ENCODE measurements at places on chromosomes 3 and 15.

DNA sequence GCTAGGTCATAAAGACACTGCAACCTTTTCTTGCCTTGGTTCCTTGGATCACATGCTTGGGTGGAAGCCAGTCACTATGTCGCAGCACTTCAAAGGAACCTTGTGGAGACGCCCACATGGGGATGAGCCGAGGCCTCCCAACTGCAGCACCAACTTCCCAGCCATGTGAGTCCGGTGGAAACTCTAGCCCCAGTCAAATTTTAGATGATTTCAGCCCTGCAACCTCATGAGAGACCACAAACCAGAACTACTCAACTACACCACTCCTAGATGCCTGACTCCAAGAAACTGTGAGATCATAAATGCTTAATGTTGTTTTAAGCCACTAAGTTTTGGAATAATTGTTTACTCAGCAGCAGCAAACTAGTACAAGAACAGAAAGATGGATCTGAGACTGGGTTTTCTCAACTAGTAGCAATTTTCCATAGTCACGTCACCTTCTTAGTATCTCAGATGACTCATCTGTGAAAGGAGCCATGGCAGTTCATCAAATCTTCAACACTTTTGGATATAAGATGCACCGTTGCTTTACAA lies 86.5 kb downstream of the MB21D2 start:
- DNase-seq = no peak

DNA sequence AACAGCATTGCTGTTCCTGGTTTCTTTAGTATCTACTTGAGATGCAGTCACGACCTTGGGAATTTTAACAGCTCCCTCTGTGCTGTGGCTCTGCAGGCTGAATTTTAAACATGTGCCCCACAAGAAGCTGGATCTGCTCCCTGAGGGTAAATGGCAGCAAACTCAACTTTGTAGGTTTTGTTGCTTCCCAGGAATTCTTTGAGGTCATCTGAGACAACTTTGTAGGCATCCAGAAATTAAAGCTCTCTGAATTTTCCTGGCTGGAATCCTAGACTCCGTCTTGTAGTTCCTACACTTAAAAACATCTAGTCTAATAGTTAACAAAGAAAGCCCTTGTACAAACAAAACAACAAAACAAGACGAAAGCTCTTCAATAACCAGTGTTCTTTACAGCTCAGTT lies 366.3 kb downstream of the FEZF2 start:
- DNase-seq = no peak

- no peak for DNase-seq
Measured at GRCh38 chr3:43647331-43648166, 25.7 kb upstream of the ANO10 start.

DNA sequence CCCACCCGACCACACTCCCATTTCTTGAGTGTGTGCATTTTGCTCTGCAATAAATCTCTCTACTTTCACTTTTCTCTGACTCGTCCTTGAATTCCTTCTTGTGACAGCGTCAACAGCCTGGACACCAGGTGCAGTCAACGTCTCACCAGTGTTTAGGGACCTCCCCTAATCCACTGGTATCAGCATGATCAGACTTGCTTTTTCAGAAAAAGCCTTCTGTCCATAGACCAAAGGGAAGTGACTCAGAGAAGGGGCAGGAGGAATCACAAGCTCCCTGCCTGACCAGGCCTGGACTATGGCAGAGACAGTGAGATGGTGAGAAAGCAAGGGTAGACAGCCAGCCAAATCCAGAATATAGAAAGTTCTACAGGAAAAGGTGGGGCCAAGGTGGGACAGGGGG lies 15.5 kb downstream of the CCR5 start:
- DNase-seq = no peak

DNA sequence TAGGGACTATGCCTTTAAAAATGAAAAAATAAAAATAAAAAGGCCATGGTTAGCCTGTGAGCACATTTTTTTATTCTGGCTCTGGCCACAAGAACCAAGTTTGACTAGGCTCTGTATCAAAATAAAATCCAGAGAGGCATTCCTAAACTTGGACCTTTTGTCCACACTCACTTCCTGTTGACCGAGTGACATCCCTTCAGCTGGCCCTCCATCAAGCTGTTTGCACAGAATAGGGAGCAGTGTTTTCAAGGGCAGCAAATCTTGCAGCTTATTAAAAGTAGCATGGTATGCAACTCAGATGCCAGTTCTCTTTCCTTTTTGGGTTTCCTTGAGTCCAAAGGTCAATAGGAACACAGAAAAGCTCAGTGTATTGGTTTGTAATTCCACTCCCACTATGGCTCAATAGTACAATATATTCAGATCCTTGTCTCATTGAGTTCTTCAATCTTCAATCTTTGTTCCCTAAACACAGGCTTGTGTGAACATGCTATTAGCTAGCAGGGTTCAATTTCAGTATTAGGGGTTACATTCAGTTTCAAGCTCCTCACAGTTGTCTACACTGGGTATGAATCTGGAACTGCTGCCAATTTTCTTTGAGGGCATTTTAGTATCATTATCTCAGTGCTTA lies 244.5 kb downstream of the RBMS3 start:
- no peak for DNase-seq

DNA sequence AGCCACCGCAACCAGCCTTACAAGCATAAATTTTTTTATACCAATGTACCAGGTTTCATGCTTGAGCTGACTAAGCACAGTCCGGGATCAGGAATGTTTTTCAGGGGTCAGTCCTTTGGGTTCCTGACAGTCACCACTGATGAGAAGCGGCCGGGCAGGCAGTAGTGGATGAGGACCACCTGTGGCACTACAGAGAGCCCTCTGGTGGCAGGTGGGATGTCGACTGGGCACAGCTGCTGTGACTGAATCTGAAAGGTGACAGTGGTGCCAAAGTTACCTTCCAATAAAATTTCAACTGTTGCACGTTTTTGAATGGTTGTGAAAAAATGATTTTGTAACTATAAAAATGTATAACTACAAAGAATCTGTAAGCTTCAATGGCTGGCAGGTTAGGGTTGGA lies 34.0 kb downstream of the TPRA1 start:
- DNase-seq = no peak

DNA sequence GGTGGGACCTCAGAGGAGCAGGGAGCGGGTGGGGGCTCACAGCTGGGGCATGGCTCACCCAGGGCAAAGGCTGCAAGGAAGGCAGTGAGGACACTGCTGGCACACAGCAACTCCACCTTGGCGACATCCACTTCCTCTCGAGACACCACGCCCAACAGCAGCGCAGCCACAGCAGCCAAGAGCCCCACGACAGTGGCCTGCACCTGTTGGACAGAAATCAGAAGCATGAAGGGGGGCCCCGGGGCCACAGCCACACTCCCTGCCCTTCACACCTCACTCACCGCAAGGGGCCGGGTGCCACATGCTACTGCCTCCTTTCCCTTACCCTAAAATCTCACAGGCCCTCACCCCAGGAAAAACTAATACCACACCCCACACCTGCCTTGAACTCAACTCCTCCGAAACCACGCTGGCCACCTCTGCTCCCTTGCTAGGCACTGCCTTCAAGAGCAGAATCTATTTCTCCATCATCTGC lies 57.3 kb downstream of the ROPN1B start:
- no peak for DNase-seq

DNA sequence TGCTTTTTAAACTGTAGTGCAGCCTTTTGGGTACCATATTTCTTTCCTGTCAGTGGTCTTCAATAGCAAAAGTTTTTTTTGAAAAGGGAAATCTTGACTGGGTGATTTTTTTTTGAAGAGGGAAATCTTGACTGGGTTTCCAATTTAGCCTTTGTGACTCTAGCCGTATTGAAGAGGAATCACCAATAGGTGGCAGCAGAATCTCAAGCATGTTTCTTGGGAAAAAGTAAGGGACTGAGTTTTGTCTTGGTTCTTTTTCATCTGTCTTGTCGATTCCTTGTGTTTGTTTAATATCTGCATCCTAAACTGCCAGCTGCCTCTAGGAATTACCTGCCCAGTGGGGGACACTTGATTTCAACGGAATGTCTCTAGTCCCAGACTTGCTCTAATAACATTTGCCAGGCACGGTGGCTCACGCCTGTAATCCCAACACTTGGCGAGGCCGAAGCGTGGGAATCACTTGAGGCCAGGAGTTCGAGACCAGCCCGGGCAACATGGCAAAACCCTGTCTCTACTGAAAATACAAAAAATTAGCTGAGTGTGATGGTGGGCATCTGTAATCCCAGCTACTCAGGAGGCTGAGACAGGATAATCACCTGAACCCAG lies 89.2 kb downstream of the RBPMS2 start:
- DNase-seq = no peak

- no peak for DNase-seq
Measured at GRCh38 chr15:28977377-28978010, 91.7 kb downstream of the APBA2 start.

- no peak for DNase-seq
Measured at GRCh38 chr3:95476534-95476933, 1337.9 kb upstream of the EPHA6 start.

GRCh38 chr15:73900095-73900712 lies 26.1 kb upstream of the LOXL1 start:
- DNase-seq = no peak

- no peak for DNase-seq
Measured at GRCh38 chr3:151178208-151178845, 24.7 kb downstream of the GPR171 start.

DNA sequence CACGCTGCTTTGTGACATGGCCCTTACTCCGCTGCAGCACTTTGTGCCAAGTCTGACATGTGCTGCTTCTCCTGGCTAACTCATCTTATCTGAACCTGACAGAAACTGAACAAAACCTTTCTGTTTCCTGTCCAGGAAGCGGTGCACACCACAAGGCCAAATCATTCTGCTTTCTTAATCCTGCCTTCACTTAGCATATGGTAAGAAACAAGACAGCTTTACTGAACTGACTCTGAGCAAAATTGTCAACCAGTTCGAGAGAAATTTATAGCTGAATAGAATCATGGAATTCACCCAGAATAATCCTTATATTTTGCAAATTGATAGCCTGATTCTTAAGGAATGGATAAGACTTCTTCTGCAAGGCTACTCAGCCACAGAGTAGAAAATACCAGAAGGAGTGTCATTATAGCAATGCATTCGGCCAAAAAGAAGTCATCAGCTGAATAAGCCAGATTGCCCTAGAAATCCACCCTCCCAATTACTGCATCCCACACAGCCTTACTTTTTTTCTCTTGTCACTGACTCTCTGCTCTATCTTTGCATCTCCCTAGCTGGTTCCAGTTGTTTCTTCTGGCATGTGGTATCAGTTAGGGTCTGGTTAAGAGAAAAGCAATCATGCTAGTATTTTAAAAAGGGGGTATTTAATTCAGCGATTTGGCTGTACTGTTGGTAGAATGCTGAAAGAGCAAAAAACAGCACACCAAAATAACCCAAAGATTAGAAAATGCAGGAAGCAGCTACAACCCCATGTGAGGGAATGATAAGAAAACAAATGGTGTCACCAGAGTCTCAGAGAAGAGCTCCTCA lies 41.6 kb upstream of the STRIT1 start:
- DNase-seq = no peak

GRCh38 chr3:114858329-114858728 lies 288.8 kb downstream of the ZBTB20 start:
- no peak for DNase-seq

DNA sequence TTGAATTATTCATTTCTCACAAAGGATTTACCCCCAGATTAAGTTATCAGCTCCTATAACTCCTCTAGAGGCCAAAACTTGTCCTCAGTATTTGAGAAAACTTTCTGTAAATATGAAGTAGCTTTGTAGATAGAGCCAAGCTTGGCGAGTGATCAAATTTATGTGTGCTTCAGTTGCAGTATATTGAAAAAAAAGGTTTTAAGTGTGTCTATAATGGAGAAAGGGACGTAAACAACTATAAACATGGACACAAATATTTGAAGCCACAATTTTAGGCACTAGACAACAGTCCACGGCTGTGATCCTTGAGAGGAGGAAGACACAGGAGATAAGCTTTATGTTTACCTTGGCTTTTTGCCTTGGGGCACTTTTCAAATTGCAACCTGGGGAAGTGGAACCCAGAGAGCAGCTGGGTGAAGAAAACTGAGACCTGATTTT lies 118.7 kb downstream of the THRB start:
- DNase-seq = no peak

DNA sequence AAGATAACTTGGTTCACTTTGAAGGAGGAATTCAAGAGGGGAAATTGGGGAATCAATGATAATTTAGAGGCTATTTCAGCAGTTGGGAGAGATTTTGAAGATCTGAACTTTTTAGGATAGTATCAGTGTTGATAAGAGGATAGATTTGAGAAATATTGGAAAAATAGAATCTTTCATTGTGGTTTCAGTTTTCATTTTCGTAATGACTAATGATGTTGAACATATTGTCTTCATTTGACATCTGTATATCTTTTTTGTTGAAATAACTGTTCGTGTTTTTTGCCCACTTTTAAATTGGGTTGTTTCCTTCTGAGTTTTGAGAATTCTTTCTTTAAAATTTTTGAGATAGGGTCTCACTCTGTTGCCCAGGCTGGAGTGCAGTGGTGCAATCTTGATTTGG lies 21.1 kb downstream of the ECT2 start:
- DNase-seq = no peak

- DNase-seq = no peak
Measured at GRCh38 chr3:160049988-160050387, 61.4 kb downstream of the IL12A start.

DNA sequence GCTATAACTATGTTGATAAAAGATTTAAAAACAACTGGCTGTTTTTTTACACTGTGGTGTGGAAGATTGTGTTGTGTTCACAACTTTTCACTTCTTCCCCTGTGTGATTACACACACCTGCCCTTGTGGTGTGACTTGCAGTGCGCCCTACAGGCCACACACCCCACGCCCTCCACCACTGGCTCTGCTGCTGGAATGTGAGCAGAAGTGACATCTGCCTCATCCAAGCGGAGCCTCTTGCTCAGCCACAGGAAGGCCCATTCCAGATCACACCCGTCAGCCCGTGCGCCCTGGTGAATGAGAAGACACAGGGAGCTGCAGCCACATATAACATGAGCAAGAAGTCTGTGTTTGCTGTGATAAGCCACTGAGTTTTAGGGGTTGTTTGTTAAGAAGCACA lies 7.0 kb downstream of the CCR2 start:
- no peak for DNase-seq

GRCh38 chr15:52488830-52489229 lies 39.9 kb downstream of the MYO5A start:
- no peak for DNase-seq

DNA sequence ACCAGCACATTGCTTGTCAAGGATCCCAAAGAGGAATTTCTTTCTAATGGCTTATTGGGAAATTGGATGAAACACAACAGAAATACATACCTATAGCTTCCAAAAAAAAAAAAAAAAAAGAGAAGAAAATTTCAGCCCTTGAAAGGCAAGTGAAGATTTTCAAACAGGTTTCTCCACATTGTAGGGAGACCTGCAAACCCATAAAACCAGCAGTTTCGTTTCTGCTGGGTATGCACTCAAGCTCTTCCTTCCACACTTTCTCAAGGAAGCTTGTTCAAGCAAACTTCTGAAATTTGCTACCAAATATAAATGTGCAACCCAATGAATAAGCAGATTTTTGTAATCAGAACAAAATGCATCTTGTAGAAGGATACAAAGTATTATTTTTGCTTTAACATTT lies 15.9 kb upstream of the SH3BP5 start:
- no peak for DNase-seq

GRCh38 chr15:101003081-101003480 lies 83.9 kb downstream of the LRRK1 start:
- no peak for DNase-seq

GRCh38 chr15:90686435-90687218 lies 30.5 kb upstream of the BLM start:
- no peak for DNase-seq

GRCh38 chr3:70818145-70818544 lies 505.7 kb upstream of the MDFIC2 start:
- no peak for DNase-seq
